ENCODE measurements at places on chromosomes 4 and X. TPM values are rescaled to one million over a fixed set of nuclear protein-coding genes. Genes with fewer than 3 reads are reported as not detected.

- no peak for DNase-seq
These were observed 161.4 kb upstream of the RADX start for GRCh38 chrX:106450405-106450804.

Gene SLC49A3
- 20.8 TPM for polyA plus RNA-seq

Gene CYLC1
- polyA plus RNA-seq: not detected

- DNase-seq: no peak
These were observed 70.7 kb downstream of the UGT2A2 start for GRCh38 chr4:69568787-69569186.

GRCh38 chr4:48781968-48782367 is 1.9 kb upstream of the FRYL start:
- no peak for DNase-seq

Gene FATE1
- not detected for polyA plus RNA-seq

- no peak for DNase-seq
These were observed 332.7 kb downstream of the MID1IP1 start for GRCh38 chrX:39133971-39134370.

DNA sequence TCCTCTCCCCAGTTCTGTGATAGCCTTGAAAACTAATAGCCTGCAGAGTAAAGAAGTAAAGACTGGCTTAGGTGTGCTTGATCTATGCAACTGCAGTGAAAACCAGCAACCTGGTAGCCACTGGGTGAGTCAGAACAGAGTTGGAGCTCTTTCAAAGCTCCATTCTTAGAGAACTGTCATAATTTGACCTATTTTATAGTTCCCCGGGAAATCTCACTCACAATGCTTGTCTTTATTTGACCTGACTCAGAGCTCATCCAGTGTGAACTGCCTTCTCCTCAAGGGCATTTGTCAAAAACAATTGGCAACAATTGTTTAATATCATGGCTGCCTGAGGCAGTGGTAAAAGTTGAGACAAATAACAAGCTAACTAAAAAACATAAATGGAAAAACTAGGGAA is 213.0 kb upstream of the NHS start:
- no peak for DNase-seq

Gene RAB41
- not detected for polyA plus RNA-seq

Data from pancreas (tissue), 10 donors.